ENCODE measurements at places on chromosomes 6 and 20.

DNA sequence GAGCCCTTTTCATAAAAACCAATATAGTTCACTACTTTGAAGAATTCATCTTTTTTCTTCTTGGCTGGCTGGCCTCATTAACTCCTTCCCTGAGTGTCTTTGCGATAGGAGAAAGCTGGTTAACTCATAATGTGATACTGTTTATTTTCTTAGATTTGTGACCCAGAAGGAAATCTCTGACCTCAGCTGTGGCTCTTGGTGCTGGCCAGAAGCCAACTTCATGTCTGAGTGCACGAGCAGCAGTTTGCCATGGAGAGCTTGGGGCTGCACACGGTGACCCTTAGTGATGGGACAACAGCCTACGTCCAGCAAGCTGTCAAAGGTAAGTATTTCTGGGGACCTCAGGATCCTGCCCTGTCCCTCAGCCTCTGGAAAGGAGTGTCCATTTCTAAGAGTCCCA lies 16.7 kb upstream of the DEF6 start:
- no peak for DNase-seq

DNA sequence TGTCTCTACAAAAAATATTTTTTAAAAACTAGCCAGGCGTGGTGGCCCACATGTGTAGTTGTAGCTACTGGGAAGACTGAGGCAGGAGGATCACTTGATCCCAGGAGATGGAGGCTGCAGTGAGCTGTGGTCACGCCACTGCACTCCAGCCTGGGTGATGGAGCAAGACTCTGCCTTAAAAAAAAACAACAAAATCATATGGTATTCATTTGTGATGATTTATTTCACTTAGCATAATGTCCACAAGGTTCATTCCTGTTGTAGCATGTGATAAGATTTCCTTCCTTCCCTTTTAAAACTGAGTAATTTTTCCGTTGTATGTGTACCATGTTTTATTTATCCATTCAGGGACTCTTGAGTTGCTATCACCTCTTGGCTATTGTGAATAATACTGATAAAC lies 26.2 kb downstream of the TMEM170B start:
- no peak for DNase-seq

DNA sequence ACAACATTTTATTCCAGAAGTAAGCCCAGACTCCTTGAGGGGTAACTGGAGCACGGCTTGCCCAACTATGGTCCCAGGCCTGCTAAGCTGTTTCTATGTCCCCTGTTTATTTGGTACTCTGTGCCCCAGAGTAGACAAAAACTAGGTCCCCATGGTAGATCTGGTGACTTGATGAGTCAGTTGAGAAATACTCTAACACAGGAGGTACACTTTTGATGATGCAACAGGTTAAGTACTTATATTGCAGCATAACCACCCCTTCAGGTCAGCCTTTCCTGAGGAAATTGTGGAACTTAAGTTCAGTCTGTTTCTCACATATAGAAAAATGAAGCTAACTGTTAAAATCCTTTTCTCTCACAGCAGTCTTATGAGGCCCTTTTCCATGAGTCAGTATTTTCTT lies 19.6 kb downstream of the TTPAL start:
- DNase-seq, result no peak

GRCh38 chr20:63737695-63737944 lies 1.2 kb downstream of the LIME1 start:
- no peak for DNase-seq

DNA sequence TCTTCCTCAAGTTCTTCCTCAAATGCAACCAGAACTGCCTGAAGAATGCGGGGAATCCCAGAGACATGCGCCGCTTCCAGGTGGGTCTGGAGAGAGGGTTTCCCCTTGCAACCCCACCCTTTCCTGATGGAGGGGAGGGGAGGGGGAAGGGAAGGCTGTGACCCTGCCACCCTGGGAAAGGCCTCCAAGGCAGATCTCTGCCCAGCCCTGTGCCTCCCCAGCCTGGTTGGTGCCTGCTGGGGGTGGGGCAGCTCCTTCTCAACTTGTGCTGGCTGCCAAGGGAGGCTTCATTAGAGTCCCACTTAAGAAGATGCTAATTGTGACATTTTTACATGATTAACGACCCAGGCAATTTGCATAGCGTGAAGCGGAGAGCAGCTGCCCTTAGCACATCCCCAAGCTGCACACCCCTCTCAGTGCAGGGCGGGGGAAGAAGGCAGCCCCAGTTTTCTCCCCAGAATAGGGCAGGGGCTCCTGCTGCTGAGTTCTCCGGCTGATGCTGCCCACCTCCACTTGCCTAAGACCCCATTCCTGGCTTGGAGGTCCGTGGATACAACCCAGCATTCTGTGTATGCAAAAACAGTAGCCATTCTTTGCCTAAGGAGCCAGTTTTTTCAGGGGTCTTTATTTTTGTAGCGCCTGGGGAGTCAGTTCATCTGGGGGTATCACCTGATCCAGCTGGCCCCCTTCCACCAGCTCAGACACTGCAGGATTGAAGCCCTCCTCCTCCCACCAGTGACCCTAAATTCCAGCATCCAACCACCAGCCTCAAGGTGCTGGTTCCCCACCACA lies 51.7 kb downstream of the CPXM1 start:
- DNase-seq, result no peak

DNA sequence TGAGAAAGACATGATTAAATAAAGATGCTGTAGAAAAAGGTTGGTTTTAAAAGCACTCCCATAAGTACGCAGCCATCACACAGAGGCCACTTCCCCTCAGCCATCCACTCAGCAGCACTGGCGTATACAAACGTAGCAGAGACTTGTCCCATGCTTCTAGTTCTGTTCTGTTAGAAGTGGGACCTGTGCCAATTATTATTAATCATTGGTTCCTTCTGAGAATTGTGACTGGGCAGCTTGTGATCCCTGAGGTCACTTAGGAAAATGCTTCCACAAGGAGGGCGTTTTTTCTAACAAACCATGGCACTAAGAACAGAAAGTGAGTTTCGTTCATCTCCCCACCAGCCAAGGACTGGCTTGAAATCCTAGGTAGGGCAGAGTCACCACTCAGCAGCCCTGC lies 53.9 kb downstream of the FAM120B start:
- no peak for DNase-seq

DNA sequence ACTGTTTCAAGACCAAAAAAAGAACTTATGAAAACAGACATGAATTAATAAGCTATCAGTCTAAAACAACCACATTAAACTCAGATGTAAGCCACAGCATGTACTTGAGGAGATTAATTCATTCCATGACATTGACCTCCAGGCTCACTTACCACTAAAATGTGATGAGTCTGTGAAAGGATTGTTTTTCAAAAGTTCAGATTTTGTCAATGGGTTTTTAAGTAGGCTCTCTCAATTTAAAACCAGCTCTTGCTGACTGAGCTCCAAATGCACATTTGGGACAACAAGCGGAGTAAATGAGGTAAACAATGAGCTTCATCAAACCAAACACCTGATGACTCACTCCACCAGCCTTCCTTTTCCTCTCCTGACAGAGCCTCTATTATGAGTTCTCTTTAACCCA lies 197.0 kb downstream of the SIM1 start:
- no peak for DNase-seq

- DNase-seq, result no peak
These were observed 61.1 kb downstream of the FAM217A start for GRCh38 chr6:4017834-4018170.

GRCh38 chr6:34973547-34974248 lies 84.6 kb downstream of the ANKS1A start:
- no peak for DNase-seq

GRCh38 chr6:11767978-11768756 lies 10.4 kb downstream of the ADTRP start:
- DNase-seq, result no peak

DNA sequence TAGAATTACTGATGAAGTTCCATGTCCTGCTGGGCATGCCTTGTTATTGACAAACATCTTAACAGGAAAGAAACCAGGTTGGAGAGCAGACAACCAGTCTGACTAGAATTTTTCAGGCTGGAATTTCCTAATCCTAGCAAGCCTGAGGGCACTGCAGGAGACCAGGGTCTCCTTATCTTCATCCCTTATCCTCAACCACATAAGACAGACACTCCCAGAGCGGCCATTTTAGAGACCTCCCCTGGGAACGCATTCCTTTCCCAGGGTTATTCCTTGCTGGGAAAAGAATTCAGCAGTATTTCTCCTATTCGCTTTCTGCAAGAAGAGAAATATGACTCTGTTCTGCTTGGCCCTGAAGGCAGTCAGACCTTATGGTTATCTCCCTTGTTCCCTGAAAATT lies 803.7 kb downstream of the GRIK2 start:
- DNase-seq, result no peak

- DNase-seq, result no peak
These were observed 77.5 kb upstream of the MARCKS start for GRCh38 chr6:113779656-113780055.
